ACHN (cell line): ENCODE measurements at places on chromosomes 4 and X.

GRCh38 chrX:136275553-136275952 lies 24.4 kb upstream of the MAP7D3 start:
- no peak for DNase-seq

GRCh38 chr4:96599752-96600151 lies 759.9 kb downstream of the PDHA2 start:
- DNase-seq: no peak

DNA sequence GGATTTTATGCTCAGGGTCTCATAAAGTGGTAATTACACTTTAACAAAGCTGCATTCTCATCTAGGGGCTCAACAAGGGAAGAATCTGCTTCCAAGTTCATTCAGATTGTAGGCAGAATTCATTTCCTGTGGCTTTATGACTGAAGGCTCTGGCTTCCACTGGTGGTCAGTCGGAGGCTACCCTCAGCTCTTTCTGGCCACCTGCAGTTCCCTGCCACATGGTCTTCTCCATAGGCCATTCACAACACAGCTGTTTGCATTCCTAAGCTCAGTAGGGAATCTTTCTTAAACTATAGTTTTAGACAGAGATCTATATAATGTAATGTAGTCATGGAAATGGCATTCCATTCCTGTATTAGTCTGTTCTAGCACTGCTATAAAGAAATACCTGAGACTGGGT lies 973.0 kb upstream of the SLIT2 start:
- DNase-seq: no peak

DNA sequence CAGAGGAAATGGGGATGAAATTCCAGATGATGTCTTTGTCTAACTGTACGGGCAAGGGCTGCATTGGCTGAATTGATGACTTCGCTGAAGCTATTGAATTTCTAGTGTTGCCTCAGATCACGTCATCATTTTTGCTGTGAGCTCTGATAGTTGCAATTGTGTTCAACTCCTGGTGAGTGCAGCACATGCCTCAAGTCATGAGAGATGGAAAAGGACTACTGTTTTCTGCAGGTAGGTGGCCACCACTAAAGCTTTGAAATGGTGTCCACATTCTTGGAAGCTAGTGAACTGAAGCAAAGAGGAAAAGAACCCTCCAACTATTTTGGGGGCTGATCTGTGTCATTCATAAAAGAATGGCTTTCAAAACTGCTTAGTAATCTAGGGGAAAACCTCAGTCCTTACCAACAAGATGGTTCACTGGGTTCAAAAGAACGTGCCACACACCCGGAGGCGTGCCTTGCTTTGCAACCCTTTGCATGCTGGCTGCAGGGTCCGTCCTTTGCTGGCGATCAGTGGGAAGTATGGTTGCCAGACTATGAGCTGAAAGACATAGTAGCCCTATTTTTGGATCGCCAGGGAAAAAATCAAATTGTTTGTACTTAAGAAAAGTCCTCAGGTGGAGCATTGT lies 88.1 kb upstream of the STOX2 start:
- peak; percentile 72 for DNase-seq

GRCh38 chr4:14853176-14853943 lies 148.9 kb upstream of the CPEB2 start:
- peak; percentile 35 for DNase-seq

DNA sequence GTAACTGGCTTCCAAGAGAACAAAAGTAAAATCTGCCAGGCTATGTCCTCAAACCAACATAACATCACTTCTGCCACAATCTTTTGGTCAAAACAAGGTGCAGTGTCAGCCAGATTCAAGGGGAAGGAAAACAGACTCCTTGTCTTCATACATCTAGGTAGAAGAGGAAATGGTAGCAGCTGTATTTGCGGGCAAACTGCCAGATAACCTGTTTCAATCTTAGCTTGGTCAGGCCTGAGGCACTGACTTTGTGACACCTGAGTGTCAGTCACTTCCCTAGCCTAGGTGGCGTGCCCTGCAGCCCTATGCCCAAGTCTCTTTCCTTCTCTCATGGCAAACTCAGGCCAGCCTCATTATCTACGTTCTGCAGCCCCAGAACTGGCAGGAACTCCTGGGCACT lies 146.2 kb upstream of the JADE1 start:
- no peak for DNase-seq

- no peak for DNase-seq
These were observed 329.9 kb downstream of the TECRL start for GRCh38 chr4:64079316-64079715.

DNA sequence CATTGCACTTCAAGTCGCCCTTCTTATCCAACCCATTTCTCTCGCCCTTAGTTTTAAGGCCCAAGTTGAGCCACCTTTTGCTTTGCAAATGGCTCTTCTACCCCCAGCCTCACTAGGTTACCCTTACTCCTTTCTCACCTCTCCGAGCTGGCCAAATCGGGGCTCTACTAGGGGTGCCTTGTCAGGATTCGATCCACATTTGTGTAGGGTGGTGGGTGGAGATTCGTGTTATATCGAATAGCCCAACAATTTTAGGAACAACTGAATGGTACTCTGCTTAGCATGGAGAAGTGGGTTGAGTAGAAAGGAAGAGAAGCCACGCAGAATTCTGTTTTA lies 3.5 kb downstream of the SLIT2 start:
- DNase-seq: no peak

- DNase-seq: no peak
These were observed 162.0 kb upstream of the WDFY3 start for GRCh38 chr4:85128246-85129204.

- no peak for DNase-seq
These were observed 2522.1 kb downstream of the ARAP2 start for GRCh38 chr4:33722254-33722653.

- no peak for DNase-seq
These were observed 1096.3 kb downstream of the FAT4 start for GRCh38 chr4:126411047-126411446.

DNA sequence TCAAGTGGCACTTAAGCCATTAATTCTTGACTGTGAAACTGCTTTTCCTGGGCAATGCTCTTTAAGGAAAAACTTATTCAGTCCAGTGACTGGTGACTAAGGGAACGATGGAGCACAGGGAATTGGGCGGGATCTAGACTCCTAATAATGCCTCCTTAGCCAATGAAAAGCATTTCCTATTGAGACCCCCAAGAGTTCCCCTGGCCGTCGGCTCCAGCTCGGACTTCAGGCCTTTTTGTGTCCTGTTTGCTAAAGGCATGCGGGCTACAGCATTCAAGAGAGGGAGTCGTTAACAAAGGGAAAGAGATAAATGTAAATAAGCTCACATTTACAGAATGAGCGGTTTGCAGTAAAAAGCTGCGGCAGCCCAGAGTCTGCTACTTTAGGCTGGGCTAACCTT lies at the start of gene LPAR4:
Gene LPAR4, plus strand, starts transcription at position 232 of the 400 bp plus-strand sequence. CDS start 7,150 bp downstream, outside the sequence.
- no peak for DNase-seq
